Glomerular endothelial cell (primary cell): ENCODE measurements at places on chromosomes 5 and 9. TPM values are rescaled to one million over a fixed set of nuclear protein-coding genes. Genes with fewer than 3 reads are reported as not detected.

- peak; percentile 7 for DNase-seq
Observed at GRCh38 chr9:16257604-16258003, 612.9 kb downstream of the BNC2 start.

The WNK2 gene
- 0.06 TPM in 1 of 2 replicates, not detected in the other for total RNA-seq

The MELK gene
- 10.1 and 14.7 TPM in 2 replicates for total RNA-seq

The MARCHF11 gene
- not detected in 2 replicates for total RNA-seq

The OR1Q1 gene
- total RNA-seq = not detected in 2 replicates

The PARP8 gene
- total RNA-seq = 2.0 and 4.5 TPM in 2 replicates
